Fibroblast of skin of left quadriceps (primary cell): ENCODE measurements at places on chromosomes 4 and X.

- DNase-seq = no peak
Measured at GRCh38 chr4:87406462-87406861, 15.5 kb upstream of the HSD17B11 start.

- no peak for DNase-seq
Measured at GRCh38 chrX:39356119-39356807, 555.0 kb downstream of the MID1IP1 start.

DNA sequence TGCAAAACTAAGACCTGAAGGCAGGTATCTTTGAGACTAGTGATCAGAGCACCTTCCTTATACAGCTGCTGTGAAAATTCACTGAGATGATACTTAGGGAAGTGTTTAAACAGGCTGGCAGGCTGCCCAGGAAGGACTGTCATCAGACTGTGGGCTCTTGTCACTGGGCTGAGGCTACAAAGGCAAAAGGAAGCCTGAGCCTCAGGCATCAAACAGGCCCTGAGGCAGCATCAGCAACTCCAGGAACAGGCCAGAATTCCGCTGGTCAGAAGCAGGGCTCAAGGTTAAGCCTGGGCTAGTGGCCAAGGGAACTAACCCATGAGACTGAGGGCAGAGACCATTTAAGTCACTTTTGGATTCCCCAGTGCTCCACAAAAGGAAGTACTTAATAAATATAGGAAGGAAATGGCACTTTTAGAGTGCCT is 12.8 kb downstream of the PJA1 start:
- no peak for DNase-seq

GRCh38 chr4:59966758-59967157 is 1233.4 kb upstream of the ADGRL3 start:
- no peak for DNase-seq
